ENCODE measurements at places on chromosomes 2 and 18.

DNA sequence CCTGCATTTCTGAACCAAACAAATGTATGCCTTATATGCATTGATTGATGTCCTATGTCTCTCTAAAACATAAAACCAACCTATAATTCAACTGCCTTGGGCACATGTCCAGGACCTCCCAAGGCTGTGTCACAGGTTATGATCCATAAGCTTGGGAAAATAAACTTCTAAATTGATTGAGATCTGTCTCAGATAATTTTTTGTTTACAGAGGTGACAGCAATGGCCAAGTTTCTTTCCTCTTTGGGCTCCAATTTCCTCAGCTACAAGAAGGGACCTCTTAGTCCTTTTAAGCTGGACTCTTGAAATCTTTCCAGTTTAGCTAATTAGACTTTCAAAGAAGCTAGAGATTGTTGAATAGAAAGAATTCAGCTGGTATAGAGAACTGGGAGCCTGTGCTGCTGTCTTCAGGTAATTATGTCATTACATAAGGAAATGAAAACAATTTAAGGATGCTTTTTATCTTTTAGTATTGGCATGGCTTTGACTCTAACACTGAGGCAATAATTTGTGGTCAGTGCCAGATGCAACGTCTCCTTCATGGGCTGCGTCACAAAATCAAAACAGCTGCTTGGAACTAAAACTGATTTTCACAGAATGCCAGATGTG lies 412.1 kb upstream of the TRIB2 start:
- no peak for DNase-seq

GRCh38 chr18:58645398-58645797 lies 16.5 kb upstream of the ALPK2 start:
- no peak for DNase-seq

- DNase-seq, result no peak
Observed at GRCh38 chr2:134406736-134407135, 152.9 kb downstream of the MGAT5 start.

DNA sequence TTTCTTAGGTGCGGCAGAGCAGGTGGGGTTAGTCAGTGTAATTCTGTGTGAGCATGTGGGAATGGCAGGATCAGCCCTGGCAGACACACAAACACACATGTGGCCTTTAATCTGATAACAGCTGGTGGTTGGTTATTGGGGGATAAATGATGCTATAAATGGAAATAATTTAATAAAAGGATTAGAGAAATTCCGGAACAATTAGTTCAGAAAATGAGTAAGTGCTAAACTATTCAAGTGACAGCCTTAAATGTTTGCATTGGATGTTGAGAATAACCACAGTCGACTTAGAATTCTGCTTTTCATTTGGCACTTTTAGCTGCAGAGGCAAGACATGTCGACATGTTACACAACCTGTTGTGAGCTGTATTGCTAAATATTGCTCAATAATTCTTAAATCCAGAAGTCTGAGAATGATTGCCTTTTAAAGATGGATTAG lies 7.2 kb downstream of the SMYD1 start:
- no peak for DNase-seq

DNA sequence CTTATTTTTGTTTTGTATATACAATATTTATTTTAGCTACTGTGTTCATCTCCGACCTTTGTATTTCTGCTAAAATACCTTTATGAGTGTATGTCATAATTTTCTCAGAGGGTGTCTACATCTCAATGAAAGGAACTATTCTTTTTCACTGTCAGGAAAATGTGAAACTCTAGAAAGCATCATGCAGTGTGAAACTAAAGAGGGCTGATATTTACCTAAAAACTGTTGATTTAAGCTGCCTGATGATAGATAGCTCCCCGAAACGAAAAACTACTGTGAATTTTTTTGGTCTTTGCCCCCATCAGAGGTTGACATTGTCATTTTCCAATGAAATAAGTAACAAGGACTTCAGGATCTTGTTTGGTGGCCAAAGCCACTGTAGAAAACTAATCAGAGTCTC lies 38.8 kb downstream of the TMEM178A start:
- DNase-seq, result no peak

GRCh38 chr2:191675807-191676721 lies 1.9 kb upstream of the NABP1 start:
- peak; percentile 63 for DNase-seq

- no peak for DNase-seq
Observed at GRCh38 chr2:220789961-220790360, 782.1 kb downstream of the EPHA4 start.

DNA sequence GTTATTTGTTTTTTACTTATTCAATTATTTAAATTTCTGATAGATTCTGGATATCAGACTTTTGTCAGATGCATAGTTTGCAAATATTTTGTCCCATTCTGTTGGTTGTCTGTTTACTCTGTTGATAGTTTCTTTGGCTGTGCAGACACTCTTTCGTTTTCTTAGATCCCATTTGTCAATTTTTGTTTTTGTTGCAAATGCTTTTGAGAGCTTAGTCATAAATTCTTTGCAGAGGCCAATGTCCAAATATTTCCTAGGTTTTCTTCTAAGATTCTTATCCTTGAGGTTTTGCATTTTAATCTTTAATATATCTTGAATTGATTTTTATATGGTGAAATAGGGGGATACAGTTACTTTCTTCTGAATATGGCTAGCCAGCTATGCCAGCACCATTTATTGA lies 112.7 kb upstream of the SESTD1 start:
- DNase-seq, result no peak

GRCh38 chr2:73994178-73994831 lies 9.6 kb downstream of the TET3 start:
- no peak for DNase-seq

- no peak for DNase-seq
Observed at GRCh38 chr2:143279672-143280071, 150.5 kb downstream of the ARHGAP15 start.

DNA sequence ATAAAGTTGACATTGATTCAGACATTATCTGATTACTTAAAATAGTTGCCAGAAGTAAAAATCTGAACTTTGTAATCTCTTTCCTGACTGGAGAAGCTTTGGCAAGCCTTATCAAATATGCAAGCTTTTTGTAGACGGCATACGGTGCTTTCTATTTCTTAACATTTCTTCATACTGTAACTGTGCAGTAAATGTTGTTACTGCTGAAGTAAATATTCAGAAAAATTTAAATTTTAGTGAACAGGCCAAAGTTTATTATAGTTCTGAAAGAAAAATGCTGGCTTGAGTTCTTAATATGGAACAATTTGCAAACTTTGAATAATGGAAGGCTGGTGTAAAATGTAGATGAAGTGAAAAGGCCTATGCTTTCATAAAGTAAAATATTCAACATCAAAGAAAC lies 1.8 kb downstream of the TTN start:
- DNase-seq, result no peak

DNA sequence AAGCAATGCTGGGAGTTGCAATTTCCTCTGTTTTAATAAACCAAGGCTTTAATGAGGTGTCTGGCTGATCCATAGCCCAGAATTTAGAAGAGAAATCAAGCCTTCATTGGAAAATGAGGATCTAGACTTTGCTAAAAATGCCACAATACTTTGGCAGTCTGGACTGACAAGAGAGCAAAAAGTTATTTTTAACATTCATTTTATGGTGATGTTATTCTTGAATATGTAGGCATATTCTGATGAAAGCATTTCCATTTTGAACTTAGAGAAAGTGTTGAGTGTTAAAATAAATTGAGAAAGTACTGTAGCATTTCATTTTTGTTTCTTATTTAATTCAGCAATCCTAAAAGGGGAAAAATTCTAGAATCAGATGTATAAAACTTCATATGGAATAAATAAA lies 151.8 kb upstream of the HNMT start:
- no peak for DNase-seq

- no peak for DNase-seq
Observed at GRCh38 chr18:45753286-45753685, 29.3 kb downstream of the SLC14A1 start.

DNA sequence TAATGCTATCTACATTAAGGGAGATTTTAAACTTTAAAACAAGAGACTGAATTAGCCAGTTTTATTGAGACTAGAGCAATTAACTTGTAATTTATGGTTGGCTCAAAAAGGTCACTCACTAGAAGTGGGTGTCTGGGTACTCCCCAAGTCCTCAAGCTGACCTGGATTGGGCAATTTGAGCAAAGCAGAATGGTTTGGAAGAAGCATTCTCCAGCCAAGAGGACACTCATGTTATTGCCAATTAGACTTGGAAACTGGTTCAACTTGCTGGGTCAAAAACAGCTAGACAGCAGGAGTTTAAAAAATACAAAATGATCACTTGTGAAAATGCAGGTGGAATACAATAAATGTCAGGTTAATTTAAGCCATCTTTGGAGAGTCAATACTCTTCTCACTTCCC lies 29.5 kb upstream of the MYO1B start:
- no peak for DNase-seq

DNA sequence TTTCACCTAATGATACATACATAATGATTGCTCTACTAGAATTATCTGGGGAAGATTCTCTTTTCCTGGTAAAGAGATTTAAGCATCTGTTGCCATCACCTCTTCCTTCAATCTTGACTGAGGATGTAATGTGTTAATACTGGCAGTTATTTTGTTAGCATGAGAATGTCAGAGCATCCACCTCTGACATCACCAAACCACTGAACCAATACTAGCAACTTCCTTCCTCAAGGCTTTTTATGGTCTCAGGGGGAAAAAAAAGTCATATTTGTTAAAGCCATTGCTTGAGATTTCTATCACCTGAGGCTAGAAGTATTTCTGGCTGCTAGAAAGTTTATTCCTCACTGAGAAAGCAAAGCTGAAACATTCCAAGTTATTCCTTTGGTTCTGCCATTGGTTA lies 48.5 kb downstream of the DSEL start:
- DNase-seq, result no peak

- DNase-seq, result no peak
Observed at GRCh38 chr2:181643151-181643550, 13.8 kb downstream of the CERKL start.

GRCh38 chr2:5664278-5664681 lies 27.9 kb upstream of the SOX11 start:
- DNase-seq, result no peak

GRCh38 chr18:76351961-76352581 lies 143.0 kb downstream of the ZNF516 start:
- DNase-seq, result no peak

DNA sequence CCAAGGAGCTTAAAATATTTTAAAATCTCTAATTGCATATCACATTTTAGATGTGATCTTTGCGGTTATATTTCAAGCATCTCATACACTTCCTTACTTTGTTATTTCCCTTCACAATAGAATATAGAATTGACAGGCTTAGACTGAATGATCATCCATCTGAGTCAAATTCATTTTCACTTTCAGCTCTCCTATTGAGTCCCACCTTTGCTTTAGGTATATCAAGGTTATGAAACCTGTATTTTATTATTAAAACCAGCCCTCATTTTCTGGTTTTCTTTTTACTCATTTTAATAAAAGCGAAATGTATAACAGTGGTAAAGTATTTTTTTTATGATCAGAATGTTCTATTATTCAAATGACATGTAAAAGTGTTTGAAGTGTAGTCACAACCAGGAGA lies 162.9 kb upstream of the KYNU start:
- DNase-seq, result no peak

GRCh38 chr2:126953483-126953882 lies 54.8 kb downstream of the TEX51 start:
- no peak for DNase-seq

DNA sequence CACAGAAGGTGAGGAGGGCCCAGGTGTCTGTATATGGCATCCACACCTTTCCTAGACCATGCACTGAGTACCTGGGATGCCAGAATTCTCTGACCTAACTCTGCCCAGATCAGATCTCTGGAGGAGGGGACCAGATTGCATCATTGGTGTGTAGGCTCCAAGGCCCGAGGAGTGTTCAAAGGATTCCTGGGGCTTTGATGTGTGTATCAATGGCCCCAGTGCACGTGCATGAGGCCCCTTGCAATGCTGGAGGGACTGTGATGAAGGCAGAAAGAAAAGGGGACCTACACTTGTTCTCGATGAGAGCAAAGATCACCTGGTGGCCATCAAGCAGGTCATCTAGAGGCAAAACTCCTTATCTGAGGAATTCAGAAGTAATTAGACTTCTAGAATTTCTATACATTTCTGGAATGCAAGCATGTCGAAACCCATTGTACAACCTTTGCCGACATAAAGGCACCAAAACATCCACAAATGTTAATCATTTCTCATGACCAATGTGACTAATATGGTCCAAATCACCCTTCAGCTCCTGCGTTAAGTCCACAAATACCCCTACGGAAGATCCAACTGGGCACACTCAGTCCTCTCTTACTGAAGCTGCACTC lies 123.5 kb downstream of the CHST9 start:
- no peak for DNase-seq

GRCh38 chr2:194332799-194333490 lies 1324.1 kb upstream of the SLC39A10 start:
- DNase-seq, result no peak

DNA sequence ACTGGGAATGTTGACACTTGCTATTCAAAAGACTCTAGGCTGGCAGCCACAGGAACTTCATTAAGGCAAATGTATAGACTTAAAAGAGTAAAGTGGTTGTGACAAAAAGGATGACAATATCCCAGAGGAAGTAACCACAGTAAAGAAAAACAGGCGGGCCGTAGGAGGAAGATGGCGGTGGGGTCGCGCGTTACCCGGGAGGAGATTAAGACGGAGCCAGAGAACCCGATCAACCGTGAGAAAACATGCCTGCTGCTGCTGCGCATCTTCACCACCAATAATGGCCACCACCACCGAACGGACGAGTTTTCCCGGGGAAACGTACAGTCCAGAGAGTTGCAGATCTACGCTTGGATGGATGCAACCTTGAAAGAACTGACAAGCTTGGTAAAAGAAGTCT lies 14.0 kb upstream of the NEUROD1 start:
- no peak for DNase-seq

DNA sequence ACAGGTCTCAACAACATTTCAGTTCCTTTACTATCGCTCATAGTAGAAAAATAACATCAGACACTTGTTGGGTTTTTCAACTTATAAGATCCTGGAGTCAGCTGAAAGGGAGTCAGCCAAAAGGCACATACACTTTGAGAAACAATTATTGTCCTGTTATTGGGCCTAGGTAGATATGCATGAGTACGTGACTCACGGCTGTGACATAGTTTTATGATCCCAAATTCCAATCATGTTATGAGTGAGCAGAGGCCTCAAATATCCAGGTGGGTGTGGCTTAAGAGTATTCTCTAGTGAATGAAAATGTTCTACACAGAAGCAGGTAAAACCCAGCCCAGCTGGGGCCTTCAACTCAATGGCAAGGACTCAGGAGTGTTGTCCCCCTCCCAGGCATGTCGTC lies 27.2 kb downstream of the SERPINB8 start:
- DNase-seq, result no peak

- no peak for DNase-seq
Observed at GRCh38 chr2:73350035-73350691, 35.5 kb upstream of the ALMS1 start.

DNA sequence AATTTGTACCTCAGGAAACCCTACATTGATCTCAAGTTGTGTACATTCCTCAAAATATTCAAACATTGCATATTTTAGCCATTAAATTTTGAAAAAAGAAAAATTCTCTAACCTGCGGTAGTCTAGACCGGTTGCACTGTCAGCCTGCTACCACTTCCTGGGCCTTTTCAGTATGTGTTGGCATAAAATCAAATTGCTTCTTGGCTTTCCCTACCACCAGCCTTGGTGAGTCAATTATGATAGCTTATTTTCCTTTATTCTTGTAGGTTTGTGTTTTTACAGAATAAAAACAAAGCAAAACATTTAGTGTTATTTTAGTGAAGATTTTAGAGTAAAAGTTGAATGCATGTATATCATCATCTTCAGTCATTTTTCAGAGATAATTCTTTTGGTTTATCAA lies 61.2 kb downstream of the FAM171B start:
- DNase-seq, result no peak

- DNase-seq, result no peak
Observed at GRCh38 chr2:133377021-133377481, 191.2 kb downstream of the NCKAP5 start.

GRCh38 chr2:232521959-232522622 lies 1.9 kb downstream of the PRSS56 start:
- peak; percentile 60 for DNase-seq

All from activated CD4-positive, alpha-beta T cell treated with anti-CD3 and anti-CD28 coated beads, Interleukin-2, amount 50 U/mL, for 4 hours (primary cell).